Left kidney (tissue), 8 donors: ENCODE measurements at places on chromosomes 5 and 9.

GRCh38 chr5:169717288-169717687, 80.2 kb downstream of the DOCK2 start:
- DNase-seq = no peak

DNA sequence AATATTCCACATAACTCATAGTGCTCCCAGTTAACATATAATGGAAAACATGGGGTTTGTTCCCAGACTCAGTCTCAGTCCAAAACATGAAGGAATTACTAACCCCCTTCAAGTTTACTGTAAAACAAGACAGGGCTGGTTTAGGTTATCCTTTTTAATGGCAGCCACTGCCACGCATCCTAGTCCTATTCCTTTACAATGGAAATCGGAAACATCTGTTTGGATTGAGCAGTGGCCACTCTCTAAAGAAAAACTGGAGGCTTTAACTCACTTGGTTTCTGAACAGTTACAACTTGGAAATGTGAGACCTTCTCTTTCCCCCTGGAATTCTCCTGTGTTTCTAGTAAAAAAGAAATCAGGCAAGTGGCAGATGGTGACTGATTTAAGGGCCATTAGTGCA, 609.9 kb upstream of the ACO1 start:
- DNase-seq = no peak

- no peak for DNase-seq
These were observed 14.4 kb downstream of the TRPM3 start for GRCh38 chr9:71106992-71107391.

DNA sequence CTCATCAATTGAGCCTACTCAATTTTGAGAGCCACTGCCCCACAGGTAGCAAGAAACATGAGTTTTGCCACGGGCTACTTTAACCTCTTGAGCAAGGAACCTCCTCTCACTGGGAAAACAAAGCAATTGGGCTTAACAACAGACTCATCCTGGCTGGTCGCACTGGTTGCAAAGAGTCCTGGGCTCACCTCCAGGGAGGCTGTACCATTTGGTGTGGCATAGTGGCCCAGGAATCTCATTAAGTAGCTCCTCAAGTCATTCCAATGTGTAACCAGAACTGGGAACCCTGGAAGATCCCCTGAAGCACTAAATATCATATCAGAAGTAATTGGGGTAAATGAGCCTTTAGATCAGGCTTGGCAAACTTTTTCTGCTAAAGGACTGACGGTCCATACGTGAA, 78.5 kb downstream of the MYO10 start:
- DNase-seq = no peak

GRCh38 chr5:87399720-87400119, 13.0 kb downstream of the CCNH start:
- no peak for DNase-seq

GRCh38 chr9:109247228-109247627, 73.6 kb downstream of the EPB41L4B start:
- no peak for DNase-seq

DNA sequence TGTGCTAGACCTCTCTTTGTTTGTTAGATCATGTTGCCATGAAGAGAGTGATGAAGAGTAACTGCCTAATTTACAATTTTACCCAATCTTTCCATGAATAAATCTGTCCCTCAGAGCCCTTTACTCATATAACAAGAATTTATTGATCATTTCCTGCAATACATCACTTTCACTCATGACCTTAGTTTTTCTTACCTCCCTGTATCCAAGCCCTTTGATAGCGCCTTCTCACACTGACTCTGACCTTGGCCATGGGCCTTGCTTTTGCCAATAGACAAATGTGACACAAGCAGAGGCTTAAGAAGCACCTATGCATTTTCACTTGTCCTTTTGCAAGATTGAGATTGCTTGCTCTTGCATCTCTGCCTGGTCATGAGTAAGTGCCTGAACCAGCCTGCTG, 288.1 kb downstream of the NNT start:
- DNase-seq = no peak

DNA sequence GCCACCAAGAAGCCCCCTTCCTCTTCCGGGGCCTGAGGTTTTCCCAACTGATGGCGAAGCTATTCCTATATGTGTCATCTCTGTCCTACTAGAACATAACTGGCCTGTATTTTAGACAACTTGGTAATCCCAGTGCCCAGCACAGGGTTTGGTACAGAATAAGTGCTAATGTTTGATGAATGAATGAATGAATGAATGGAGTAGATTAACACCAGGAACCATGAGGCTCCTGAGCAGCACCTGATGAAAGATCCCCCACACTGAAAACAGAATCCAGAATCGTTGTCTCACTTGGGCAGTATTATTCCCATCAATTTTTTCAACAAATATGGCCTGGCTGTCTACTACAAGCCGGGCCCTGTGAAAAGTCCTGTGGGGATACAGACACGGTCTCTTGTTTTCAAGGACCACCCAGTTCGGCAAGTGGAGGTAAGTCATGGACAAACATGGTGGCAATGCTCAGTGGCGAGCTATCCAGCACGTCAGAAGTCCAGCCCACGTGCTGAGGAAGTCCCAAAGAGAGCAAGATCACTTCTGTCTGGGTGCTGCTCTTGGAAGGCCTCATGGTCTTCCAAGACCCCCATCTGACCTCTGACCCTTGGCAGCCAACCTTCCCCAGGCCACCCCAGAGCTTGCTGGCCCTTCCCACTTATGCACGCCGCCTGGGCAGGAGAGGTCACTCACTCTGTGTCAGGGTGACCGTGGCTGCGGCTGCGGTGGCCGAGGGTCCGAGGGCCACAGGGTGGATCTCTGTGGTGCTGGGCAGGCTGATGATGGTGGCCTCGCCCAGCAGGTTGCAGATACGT, 1.0 kb downstream of the NAIF1 start:
- DNase-seq = no peak

GRCh38 chr5:134468921-134469400, 56.5 kb upstream of the JADE2 start:
- no peak for DNase-seq

DNA sequence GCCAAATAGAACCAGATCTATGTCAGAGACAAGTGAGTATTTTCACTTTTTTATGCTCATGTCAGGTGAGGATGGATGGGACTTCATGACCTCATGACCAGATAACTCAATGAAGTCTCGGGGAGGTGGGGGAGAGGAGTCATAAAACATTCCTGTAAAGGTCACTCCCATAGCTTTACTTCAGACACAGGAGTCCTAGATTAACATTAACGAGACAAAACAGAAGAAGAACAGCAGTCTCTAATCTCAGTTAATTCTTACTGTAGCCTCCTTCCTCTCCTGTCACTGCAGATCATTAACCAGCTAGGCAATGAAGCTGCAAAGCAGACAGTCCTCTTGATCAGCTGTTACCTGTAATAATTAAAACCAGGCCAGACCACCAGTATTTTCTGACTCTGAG, 11.2 kb downstream of the CRHBP start:
- DNase-seq = peak; percentile 57

- DNase-seq = peak; percentile 4
These were observed 302.4 kb upstream of the FAM174A start for GRCh38 chr5:100232736-100233135.

DNA sequence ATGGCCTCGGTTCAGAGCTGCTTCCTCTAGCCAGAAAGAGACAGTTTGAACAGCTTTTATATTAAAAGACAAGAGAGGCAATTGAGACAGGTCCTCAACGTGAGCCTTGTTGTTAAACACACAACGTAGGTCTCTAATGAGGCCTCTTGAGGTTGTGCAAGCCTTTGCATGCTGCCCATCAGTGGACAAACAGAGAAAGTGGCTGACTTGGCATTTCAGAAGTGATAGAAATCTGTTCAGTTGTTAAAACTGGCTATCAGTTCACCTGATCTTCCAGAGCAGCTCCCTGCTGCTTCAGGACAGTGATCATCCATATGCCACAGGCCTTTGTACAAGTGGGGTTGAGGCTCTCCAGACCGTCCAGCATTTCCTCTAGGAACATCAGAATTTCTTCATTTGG, 58.8 kb downstream of the MROH2B start:
- DNase-seq = no peak

DNA sequence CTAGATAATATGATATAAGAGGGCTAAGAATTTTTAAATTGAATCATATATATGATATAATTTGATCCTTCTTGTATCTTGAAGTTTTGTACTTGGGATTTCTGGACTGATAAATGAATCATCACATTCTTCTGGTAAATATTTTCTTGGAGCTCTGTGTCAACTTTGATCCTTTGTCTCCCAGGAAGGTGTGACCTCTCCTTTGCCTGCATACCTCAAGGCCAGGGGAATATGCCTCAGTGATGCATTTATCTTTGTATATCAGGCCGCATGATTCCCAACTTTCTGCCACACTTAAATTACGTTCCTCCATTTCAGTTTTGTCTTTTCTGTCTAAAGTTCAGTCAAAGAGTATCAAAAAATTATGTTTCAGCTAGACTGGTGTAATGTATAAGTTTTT, 101.2 kb downstream of the NLN start:
- DNase-seq = no peak

- peak; percentile 7 for DNase-seq
These were observed 46.7 kb upstream of the CER1 start for GRCh38 chr9:14769230-14769571.

DNA sequence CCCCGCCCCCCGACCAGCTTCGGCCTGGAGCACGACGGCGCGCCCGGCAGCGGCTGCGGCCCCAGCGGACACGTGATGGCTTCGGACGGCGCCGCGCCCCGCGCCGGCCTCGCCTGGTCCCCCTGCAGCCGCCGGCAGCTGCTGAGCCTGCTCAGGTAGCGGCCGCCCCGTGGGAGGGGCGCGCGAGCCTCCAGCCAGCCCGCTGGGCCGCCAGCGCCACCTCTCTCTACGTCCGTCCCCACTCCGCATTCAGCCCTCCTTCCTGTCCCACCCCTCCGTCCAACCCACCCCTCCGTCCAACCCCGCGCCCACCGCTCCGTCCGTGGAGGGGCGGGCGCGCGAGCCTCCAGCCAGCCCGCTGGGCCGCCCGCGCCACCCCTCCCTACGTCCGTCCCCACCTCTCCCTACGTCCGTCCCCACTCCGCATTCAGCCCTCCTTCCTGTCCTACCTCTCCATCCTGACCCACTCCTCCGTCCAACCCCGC, 6.5 kb downstream of the ADAMTS13 start:
- DNase-seq = peak; percentile 45

- no peak for DNase-seq
These were observed 99.1 kb upstream of the RASGRF2 start for GRCh38 chr5:80860924-80861613.

DNA sequence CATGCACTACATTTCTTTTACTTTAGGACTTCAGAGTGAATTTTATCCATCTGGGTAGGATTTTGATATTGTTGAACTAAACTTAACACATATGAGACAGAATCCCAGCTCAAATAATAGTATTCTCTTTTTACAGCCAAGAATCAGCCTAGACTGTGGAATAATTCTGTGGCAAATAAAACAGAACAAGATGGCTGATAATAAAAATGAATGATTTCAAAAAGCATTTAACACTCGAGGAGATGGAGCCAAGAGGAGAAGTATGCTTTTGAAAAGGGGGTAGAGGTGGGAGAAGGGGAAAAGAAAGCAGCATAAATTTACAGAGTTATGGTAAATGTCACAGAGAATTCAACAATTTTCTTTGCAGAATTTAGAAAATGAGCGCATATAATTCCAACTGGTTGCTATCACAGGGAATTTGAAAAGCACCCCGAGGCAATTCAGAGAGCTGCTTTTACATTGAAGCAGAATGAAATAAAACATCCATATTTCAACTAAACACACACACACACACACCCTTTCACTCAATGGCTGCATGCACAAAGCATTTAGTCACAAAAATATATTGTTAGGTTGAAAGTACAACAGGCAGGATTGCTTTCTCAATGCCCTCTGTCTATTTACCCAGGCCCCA, 60.2 kb upstream of the DMAC1 start:
- DNase-seq = no peak

- no peak for DNase-seq
These were observed 209.4 kb downstream of the GLIS3 start for GRCh38 chr9:4090491-4090890.

- no peak for DNase-seq
These were observed 15.3 kb downstream of the PPARGC1B start for GRCh38 chr5:149745212-149745942.

DNA sequence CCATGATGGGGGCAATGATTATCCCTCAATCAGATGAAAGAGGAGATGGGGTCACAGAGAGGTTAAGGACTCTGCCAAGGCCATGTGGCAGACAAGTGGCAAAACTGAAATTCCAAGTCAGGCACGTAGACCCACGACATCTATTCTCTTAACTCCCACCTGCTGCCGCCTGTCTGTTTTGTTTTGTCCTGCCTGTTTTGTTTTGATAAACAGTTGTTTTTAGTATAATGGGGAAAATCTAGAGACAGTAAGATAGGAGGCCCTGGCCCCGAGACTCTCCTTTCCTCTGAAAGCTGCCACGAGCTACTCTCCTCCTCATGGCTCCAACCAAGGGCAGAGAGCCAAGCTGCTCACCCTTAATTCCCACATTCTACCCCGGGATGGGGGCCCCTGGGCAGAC, 4.9 kb downstream of the FSTL4 start:
- DNase-seq = no peak

GRCh38 chr9:119365291-119366027, 3.8 kb downstream of the BRINP1 start:
- DNase-seq = peak; percentile 64

GRCh38 chr9:113597390-113598241, 134.1 kb downstream of the RGS3 start:
- DNase-seq = no peak

GRCh38 chr9:121823451-121824169, 172.2 kb downstream of the DAB2IP start:
- no peak for DNase-seq

DNA sequence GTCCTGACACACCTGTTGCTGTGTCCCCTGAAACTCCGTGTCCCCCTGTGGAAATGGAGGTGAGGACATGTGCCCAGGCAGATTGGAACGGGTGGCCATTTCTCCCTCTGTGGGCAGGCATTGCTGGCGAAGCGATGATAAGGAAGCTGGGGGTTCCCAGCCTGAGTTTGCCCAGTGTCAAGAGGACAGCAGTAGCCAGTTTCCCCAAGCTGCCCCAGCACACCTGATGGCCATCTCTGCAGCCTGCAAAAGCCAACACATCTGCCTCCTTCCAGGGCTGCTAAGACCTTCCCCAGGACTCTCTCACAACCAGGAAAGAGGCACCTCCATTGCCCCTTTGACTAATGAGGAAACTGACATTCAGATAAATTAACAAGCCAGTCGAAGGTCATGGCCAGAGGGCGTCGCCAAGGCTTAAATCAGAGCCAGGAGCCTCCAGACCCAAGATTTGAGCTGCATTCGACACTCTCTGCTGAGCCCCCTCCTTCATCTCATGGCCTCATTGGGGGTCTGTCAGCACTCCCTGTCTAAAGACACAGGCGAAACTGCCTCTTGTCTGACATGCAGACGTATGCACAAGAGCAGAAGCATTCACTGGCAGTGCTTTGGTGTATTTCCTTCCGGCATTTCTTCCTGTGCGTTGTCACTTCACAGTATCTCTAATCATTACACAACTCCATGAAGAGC, 10.4 kb upstream of the WNK2 start:
- DNase-seq = no peak
